NCI-H345 (cell line): ENCODE measurements at places on chromosomes 11 and 22.
A peak's percentile ranks its signal among the peaks of the same experiment; 100 is the strongest.

- no peak for DNase-seq
Measured at GRCh38 chr11:112241486-112241885, 15.3 kb downstream of the PTS start.

DNA sequence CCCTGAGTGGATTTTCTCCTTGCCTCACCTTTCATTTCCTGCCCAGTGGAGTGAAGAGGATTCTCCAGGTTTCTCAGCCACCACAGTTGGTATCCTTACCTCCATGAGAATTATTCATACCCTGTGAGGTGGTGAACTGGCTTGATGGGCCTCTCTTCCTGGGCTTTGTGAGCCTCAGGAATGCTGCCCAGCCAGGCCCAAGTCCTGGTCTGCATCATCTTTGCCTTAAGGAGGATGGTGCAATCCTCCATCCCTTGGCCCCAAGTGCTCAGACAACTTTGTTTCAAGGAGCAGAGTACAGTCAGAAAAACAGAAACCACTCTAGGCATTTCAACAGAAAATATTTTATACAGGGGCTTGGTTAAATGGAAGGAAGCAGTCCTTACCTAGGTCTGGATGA, 114.2 kb upstream of the CADM1 start:
- no peak for DNase-seq

GRCh38 chr22:16987822-16988221, 20.2 kb downstream of the GAB4 start:
- no peak for DNase-seq

- peak; percentile 63 for DNase-seq
Measured at GRCh38 chr11:83044958-83045712, 26.6 kb downstream of the RAB30 start.

DNA sequence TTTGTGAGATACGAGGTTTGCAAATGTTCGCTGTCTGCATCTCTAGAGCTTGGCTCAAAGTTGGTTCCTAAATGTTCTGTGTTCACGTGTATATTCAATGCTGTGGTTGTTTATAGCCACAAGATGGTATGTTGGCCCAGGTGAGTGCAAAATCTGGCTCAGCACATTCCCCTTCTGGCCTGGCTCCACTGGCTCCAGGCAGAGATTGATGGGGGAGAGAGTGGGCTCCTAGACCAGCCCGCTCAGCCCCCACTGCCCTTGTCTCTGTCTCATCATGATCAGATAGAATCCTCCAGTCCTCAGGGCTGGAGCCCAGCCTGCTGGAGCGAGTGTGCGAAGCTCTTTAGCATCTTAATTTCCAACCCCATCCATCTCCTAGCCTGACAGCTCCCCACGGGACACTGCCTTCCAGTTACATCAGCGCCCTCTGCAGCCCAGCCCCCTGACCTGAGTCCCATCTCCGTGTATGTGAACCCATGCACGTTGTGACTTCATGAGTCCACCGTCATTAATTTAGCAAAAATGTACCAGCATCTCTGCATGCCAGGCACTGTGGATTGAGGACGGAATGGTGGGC, 2.0 kb downstream of the P2RX3 start:
- DNase-seq = no peak

DNA sequence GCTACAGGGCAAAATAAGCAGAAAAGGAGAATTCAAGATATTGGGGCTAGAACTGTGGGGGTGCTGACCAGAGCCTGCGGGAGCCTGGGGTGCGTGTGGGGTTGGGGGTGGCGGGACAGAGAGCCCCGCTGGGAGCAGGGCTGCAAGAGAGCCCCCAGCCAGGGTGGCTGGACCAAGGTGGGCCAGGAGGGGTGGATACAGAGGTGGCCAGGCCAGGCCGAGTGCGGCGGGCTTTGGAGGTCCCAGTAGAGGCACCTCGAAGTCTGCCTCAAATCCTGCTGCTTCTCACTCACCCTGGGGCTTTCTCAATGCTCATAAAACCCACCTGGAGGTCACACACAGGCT, 16.9 kb upstream of the MUC5B start:
- no peak for DNase-seq

- peak; percentile 59 for DNase-seq
Measured at GRCh38 chr22:28247667-28248363, 328.8 kb upstream of the PITPNB start.

DNA sequence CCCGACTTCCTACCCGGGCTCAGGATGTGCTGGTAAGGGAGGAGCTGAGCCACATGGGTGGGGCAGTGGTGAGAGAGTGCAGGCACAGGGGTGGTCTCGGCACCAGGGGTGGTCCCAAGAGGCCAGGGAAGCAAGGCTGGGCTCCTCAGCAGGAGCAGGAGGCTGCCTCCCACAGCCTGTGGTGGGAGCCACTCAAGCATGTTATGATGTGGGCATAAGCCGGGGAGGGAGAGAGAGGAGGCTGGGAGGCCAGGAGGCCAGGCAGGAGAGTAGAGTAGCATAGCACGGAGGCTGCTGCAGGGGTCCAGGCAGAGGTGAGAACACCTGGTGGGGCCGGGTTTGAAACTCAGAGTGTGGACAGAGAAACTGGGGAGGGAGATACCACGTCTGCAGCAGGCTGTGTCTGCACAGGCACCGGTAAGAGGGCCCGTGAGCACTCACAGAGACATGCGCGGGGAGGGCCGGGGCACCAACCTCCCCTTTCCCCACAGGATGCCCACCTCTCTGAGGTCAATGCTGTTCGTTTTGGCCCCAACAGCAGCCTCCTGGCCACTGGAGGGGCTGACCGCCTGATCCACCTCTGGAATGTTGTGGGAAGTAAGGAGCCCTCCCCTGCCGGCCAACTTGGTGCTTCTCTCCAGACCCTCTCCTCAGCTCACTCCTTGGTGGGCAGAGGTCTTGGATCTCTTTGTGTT, 10.7 kb downstream of the ATG16L2 start:
- no peak for DNase-seq

- no peak for DNase-seq
Measured at GRCh38 chr11:126357969-126358762, 2.7 kb downstream of the ST3GAL4 start.

GRCh38 chr11:103625624-103625965, 410.8 kb upstream of the DDI1 start:
- no peak for DNase-seq

GRCh38 chr22:36902143-36902926, 11.1 kb upstream of the CSF2RB start:
- DNase-seq = no peak

GRCh38 chr11:78289552-78290292, 101.0 kb downstream of the USP35 start:
- DNase-seq = no peak

DNA sequence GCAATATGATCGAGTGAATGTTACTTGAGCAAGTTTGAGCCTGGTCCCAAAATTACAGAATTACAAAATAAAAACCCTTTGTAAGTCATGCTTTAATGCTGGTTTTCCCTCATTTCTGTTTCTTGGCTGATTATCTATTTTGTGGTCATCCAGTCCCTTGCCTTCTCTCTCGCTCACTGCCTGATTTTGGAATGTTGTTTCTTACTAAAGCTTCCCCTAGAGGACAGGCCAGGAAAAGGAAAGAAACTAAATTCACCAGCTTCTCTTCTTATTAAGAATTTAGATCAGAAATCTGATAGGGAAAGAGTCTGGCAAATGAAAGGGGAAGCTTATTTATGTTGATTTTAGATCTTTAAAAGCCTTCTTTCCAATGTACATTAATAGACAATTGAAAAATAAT, 16.6 kb upstream of the BDNF start:
- DNase-seq = no peak

GRCh38 chr22:23033116-23033905, 37.0 kb upstream of the GNAZ start:
- no peak for DNase-seq

GRCh38 chr22:19213442-19214077, 35.0 kb upstream of the SLC25A1 start:
- DNase-seq = no peak

DNA sequence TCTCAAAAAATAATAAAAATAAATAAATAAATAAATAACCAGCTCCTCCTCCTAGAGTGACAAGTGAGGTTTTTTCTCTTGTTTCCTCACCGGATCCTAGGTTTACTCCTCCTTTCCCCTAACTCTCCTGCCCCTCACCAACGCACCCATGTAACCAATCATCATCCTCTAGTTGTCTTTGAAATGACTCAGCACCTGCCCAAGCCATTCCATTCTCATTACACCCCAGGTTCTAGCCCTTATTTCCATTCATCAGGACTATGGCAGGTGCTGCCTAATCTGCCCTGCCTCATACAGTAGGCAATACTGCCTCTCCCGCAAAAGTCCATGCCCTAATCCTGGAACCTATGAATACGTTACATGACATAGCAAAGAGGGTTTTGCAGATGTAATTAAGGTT, 60.4 kb downstream of the BUD13 start:
- no peak for DNase-seq

GRCh38 chr22:28137036-28137435, 218.0 kb upstream of the PITPNB start:
- no peak for DNase-seq

DNA sequence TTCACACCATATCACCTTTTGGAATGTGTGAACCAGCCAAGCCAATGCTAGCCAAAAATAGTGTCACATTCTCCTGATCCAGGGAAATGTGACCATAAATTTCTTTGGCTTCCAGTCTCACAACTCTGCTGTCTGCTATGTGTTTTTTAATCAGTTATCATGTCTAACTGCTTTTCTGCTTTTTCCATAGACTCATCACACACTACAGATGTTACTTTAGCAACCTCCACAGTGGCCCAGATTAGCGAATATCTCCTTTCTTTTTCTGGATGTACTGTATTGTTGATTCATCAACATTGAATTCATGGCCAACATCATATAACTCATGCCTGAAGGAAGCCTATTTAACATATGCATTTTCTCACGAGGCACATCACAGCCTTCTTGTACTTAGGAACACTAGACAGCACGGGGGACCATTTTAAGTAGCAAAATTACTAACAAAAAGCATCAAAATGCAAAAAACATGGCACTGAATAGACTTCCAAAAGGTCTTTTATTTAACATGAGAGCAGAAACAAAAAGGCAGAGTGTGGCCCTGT, 73.1 kb upstream of the POU2AF2 start:
- no peak for DNase-seq

DNA sequence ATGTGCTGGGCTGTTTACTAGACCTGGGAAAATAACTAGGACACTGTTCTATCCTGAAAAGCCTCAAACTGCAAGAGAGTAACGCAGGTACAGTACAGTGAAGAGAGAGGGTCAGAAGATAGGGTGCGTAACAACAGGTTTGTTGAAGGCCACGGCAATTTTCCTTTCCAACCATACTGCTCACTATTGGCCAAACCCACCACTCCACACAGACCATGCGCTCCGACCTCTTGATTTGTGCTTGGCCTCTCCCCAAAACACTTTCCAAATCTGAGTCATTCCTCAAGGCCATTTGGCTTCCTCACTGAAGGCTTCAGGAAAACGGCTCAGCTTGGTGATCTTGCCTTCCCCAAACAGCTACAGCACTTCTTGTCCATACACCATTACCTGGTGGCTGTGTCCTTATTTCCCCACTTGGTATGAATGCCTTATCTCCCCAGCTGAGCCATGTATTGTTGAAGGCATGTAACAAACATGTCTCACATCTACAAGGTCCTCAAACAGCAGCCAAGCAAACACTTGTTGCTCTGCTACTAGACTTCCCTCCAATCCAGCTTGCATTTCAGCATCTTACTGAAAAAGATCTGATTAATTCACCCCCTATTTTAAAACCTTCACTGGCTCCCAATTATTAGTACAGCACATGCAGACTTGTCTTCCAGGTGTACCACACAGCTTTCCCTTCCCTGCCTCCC, 40.9 kb downstream of the TCF20 start:
- no peak for DNase-seq

- DNase-seq = no peak
Measured at GRCh38 chr11:87215236-87215635, 177.5 kb downstream of the TMEM135 start.

DNA sequence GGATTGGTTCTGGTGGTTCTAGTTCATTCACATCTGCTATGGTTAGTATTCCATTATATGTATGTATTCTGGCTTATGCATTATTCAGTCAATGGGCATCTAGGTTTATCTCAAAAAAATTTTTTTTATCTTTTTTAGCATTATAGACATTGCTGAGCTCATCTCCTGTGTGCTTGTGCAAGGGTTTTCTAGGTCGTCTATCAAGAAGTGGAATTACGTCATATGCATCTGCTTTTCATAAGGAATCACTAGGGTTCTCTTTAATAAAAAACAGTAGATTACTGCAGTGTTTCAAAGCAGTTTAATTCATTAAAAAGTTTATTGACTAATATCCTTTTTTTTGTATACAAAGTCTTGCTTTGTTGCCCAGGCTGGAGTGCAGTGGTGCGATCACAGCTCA, 21.3 kb downstream of the TBC1D22A start:
- DNase-seq = no peak

GRCh38 chr11:34480314-34480713, 33.3 kb downstream of the ELF5 start:
- DNase-seq = no peak

- DNase-seq = no peak
Measured at GRCh38 chr11:115284773-115285172, 219.4 kb downstream of the CADM1 start.

DNA sequence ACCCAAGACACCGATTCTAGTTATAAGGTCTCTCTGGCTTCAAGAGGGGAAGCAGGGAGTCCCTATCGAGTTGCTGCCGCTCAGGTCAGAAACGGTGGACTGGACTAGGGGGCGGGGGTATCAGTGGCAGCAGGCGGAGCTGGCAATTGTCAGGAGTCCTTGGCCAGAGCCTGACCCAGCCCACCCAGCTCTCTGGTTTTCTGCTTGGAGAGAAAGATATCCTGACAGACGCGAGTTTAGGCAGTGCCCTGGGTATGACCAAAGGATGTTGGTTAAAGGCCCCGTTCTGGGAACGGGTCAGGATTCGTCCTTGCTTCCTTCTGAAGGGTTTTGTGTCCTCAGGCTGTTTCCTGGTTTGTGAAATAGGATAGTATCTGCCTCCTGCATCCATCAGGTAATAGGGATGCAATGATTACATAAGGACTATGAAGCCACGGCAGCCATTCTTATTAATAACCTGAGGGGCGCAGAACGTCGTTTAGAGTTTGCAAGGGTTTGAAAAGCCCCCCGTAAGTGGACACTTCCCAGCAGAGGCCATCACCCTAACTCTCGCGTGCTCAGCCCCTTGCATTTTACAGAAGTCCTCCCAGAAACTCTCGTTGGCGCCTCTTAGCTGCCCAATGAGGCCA, 700 bp upstream of the DEPDC5 start:
- no peak for DNase-seq

DNA sequence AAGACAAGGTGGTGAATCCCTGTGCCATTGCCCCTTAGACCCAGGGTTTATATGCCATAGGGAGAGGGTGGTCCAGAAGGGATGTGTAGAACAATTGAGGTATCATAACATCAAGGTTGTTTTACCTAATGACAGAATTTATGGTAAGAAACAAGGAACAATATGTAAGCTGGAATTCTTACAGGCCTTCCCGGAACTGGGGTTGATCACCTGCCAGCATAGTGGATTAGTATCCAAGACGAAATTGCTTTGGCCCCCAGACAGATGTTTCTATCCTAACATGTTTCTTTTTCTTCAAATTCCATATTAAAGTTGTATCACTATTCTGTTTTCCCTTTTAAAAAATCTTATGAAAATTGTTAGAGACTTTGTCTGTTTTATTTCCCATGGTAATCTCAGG, 343.8 kb upstream of the ANO3 start:
- no peak for DNase-seq

- no peak for DNase-seq
Measured at GRCh38 chr11:60345489-60345888, 18.4 kb downstream of the MS4A6E start.

GRCh38 chr11:128830290-128831173, 36.6 kb downstream of the KCNJ1 start:
- DNase-seq = no peak

GRCh38 chr11:1929621-1930461, 10.3 kb downstream of the TNNT3 start:
- DNase-seq = no peak

GRCh38 chr22:46728470-46728869, 9.6 kb downstream of the CERK start:
- no peak for DNase-seq
